Fibroblast of skin of abdomen (primary cell): ENCODE measurements at places on chromosomes 1 and 21.

- DNase-seq = no peak
Observed at GRCh38 chr1:55005351-55006140, 6.8 kb downstream of the BSND start.

GRCh38 chr21:46553993-46554392 lies 50.9 kb downstream of the S100B start:
- no peak for DNase-seq

DNA sequence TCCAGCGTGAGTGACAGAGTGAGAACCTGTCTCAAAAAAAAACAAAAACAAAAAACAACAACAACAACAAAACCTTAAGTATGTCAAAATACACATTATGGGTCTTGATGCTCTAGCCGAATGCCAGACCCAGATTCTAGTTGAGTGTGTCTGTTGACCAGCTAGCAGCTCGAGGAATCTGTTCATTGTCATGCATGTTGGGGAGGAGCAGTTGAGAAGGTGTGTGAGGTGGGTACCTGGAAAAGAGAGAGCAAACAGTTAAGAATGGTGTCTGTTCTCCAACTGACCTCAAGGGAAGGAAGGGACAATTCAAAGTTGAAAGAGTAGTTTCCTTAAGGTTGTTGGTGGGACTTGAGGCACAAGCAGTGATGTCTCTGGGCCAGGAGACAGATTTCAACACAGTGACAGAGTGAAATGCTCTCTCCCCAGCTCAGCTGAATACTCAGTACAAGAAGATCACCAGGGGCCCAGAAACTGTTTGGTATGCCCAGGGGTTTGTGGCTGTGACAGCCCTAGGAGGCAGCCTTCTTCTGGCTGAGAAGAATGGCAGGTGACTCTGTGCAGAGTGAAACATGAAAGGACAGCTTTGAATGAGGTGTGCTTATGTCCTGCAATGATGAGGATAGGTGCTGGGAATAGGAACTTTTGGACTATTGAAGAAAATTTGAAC lies 14.4 kb upstream of the POU2F1 start:
- no peak for DNase-seq

DNA sequence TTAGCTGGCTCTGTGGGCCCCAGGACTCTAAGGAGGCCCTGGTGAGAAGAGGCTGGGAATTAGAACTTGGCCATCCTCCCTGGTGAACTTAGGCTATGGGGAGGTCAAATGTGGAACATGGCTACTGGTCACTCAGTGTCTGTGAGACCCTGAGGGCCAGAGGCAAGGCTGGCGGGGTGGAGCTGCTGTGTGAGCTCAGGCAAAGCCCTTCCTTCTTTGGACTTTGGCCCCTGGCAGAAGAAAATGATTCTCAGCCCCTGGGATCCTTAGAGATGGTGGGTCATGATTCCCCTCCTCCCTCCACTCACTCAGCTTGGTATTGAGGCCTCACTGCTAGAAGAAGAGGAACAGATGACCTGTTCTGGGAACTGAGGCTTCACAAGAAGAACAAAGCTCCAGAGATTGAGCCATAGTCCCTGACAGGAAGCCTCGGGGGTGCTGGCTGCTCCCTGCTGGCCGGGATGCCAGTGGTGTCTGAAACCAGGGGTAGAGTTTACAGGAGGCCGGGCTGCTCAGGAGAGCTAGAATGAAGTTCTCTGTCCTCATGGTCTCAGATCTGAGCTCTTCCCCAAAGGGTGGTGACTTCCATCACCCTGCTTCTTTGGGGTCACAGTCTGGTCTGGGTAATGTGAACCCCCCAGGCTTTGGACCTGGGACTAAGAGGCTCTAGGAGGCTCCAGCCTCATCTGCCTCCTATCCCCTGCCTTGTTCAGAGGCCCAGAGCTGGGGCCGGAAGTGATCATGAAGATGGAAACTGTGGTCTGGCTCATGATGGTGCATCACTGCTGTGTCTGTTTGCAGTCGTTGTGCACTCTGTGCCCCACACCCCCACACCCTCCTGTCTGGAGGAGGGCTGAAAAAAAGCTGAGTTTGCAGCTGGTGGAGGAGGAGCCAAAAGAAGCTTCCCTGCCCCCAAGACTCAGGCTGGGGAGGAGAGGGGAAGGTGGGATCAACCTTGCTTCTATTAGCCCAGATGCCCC lies 905 bp downstream of the BTBD19 start:
- peak; percentile 80 for DNase-seq

DNA sequence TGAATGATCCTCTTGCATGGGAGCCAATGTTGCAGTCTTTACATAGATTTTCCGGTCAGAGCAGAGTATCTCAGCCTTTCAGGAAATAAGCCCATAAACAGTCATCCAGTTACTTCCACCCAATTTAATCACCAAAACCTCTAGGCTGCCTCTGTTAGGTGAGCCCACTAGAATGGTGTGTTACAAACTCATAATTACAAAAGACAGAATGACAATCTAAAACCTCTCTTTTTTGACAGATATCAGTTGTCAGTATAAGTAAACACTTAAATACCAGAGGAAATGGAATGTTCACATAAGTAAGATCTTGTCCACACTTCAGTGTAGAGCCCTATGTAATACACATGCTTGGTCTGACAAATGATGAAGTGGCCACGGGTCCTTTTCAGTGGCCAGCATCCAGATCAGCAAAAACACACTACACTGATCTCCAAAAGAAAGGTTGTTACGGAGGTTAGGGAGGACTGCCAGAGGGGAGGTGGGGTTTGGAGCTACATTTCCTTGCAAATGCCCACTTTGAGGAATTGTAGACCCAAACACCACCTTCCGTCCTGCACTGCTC lies 71.3 kb upstream of the FBXO28 start:
- DNase-seq = no peak

DNA sequence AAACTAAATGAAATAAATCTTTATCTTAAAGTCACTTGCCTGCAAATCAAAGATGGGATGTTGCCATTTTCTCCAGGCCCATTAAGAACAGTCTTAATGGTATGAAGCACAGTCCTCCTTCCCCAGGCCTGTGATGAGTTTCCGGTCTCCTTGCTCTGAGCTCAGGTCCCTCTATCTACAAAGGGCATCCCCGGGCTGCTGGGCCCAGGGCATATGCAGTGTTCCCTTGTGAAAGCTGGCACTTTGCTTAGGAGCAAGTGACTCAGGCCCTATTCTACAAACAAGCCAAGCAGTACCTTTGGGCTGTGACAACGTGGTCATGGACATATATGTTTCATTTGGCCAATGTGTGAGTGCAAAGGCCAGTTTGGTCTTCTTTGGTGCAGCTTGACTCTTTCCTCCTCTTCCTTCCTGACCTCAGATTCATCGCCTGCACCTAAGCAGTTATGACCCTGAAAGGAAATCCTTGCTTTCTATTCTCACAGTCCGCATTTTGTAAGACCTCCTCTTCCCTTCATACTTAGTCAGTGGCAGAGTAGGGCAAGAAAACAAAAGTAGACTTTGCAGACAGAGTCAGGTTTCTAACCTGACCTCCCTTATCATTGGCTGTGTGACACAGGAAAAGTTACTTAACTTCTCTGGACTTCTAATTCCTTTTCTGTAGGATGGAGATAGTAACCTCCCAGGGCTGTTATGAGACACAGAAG lies 109.5 kb downstream of the ERG start:
- no peak for DNase-seq

DNA sequence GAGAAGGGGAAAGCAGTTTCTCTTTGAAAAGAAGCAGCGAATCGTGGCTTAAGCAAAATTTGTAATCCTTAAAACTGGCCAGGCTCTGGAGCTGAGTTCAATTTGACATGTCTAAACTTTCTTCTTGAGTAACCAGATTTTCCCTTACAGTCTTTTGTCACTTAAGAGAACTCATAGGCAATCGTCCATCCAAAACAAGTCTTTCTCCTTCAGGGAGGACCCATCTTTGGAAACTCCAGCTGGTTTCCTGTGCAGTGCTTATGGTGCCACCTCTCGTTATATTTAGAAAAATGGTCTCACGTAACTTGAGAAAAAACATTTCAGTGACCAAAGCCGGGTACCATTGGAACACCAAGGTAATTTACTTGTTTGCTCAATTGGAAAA lies 1.8 kb upstream of the PTTG1IP start:
- DNase-seq = no peak

DNA sequence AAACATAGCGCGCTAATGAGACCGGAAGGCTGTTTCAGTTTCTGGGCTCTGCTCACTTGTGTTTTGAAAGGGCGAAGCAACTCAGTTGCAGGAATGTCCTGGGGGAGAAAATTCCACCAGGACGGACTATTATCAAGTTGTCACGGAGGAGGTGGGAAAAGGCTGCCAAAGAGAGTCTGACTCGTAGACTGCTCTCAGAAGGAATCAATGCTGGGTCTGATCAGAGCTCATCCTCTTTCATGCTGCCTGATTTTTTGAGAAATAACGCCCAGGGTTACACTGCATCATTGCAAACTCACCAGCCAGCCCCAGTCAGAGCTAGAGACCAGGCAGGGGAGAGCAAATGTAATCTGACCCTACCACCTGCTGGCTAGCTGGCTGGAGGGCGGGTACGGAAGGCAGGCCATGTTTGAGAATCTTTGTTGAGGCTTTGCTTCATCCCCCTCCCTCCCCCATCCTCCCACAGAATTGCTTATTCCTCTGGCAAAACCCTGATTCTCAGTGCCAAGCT lies 36.4 kb upstream of the BCL9 start:
- DNase-seq = peak; percentile 3

GRCh38 chr1:153832293-153832692 lies 57.1 kb downstream of the SLC27A3 start:
- no peak for DNase-seq

- DNase-seq = no peak
Observed at GRCh38 chr1:18205319-18205718, 97.7 kb downstream of the IGSF21 start.

GRCh38 chr1:163562355-163562754 lies 240.6 kb downstream of the NUF2 start:
- no peak for DNase-seq

- DNase-seq = no peak
Observed at GRCh38 chr21:26130249-26130881, 40.2 kb downstream of the APP start.

DNA sequence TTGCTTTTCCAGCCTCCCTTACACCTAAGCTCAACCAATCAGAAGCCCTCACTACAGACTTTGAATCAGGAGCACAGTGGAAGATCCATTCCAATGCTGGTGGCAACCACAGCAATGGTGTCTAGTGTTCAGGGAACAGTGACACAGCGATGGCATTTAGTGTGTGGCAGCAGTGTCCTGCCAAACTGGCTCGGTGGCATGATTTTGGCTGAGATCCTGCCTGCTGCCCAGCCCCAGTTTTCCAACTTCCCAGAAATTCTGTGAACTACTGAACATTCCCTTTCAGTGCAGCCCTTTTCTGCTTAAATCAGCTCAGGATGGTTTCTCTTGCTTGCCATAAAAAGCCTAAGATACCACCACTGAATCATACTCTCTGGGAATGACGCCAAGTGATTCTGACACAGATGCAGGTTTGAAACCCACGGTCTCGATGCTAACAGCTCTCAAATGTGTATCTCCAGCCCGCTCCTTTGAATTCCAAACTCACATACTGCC lies 8.8 kb downstream of the ASAP3 start:
- DNase-seq = peak; percentile 95

- no peak for DNase-seq
Observed at GRCh38 chr21:17389311-17389710, 123.5 kb upstream of the CXADR start.

DNA sequence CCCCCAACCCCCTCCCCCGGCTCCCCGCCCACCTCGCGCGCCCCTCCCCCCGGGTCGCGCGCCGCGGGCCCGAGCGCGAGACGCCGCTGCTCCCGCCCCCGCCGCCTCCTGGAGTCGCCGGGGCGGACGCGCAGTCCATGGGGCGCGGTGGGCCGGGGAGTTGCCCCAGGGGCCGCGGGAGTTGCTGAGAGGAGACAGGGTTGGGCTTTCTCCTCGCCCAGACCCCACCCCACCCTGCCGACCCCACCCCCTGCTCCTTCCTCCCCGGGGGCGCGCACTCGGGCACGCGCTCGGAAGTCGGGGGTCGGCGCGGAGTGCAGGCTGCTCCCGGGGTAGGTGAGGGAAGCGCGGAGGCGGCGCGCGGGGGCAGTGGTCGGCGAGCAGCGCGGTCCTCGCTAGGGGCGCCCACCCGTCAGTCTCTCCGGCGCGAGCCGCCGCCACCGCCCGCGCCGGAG lies at the start of gene LAMC1:
Gene LAMC1, plus strand, starts transcription at position 275 of the 455 bp plus-strand sequence. CDS start 297 bp downstream, outside the sequence.
- DNase-seq = peak; percentile 88

GRCh38 chr1:61123326-61123725 lies 41.0 kb downstream of the NFIA start:
- no peak for DNase-seq

GRCh38 chr1:25877155-25877554 lies 1.6 kb upstream of the PAQR7 start:
- no peak for DNase-seq

DNA sequence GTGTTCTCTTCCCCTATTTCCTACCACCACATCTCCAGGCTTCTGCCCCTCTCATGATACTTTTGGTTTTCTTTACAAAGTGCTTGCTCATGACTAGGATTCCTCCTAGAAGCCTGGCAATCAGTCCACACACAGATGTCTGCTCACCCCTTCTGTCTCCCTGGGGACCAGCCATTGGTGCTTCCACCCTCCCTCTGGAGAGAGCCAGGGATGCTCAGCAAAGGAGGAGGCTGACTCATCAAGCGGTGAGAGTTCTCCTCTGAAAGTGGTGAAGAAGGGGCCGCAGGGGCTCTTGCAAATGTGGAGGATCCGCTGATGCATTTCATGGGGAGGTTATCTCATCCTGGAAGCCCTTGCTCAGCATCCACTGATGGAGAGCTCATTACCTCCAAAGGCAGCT lies 14.5 kb downstream of the NT5C1A start:
- peak; percentile 46 for DNase-seq
